ENCODE measurements at places on chromosomes 1 and 21.

DNA sequence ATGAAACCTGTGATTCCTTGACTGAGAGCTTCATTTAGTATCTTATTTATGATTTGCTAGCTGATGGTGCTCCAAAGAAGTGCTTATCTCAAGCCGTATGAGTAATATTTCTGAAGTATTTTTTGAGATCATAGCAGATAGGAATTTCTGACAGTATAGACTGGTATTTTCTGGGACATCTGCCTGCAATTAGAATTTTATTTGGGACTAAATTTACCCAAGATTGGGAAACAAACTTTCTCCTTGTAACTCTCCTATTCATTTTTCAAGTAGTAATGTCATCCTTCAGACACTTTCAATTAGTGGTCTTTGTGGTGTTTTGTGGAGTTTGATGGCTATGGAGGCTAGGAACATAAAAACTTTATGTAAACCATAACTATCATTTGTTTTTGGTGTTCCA is 597.2 kb upstream of the ZP4 start:
- DNase-seq = peak; percentile 76

GRCh38 chr1:212606395-212607205 is 2.0 kb upstream of the ATF3 start:
- DNase-seq = no peak

- no peak for DNase-seq
These were observed 28.4 kb downstream of the POFUT2 start for GRCh38 chr21:45259206-45259840.

DNA sequence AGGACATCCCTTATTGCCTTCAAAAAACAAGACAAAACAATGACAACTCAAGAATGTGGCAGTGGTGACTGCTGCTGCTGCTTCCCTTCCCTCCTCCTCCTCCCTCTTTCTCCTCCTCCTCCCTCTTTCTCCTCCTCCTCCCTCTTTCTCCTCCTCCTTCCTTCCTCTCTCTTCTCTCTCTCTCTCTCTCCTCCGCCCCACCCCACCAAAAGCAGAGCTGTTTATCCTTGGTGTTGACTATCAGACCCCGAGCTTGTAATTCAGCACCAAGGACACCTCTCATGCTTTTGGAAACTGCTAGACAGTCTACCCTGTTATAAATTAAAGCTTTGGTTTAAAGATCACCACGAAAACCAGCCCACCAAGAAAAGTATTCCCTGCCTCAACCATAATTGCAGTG is 72.4 kb upstream of the IFNAR2 start:
- no peak for DNase-seq

- peak; percentile 87 for DNase-seq
These were observed 20.9 kb upstream of the DR1 start for GRCh38 chr1:93324486-93325464.

DNA sequence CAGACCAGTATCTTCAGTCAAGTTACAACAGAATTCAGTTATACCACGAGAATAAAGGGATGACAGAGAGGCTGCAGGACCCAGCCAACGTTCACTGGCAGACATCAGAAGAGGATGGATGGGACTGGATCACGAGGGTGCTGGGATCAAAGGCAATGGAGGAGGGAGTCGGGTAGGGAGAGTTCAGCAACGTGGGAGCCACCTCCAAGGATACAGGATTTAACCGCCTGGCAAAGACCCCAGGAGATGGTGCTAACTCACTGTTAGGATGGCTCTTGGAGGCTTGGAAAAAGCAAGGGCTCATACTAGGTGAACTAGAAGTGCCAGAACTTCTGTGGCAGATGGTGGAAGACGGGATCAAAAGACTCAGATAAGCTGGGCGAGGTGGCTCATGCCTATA is 99.1 kb upstream of the DISP3 start:
- DNase-seq = no peak

- peak; percentile 1 for DNase-seq
These were observed 291.0 kb downstream of the CHRM3 start for GRCh38 chr1:239677362-239677761.

DNA sequence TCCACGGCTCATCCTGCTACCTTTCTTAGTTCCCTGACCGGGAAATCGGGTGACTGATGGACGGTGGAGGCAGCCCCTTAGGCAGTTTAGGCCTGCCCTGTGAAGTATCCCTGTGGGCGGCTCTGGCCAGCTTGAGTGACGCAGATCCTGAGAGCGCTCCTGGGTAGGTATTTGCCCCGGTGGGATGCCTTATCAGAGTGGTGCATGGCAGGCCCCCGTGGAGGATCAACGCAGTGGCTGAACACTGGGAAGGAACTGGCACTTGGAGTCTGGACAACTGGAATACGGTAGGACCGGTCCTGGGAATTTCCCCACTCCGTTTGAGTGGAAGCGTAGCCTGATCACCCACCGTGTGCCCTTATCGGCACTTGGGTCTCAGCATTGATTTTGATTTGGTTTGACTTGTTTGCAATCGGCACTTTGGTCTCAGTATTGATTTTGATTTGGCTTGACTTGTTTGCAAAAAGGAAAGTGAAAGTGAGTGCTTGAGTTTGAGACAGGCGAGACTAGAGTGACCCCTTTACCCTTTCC is 15.2 kb downstream of the PLA2G2F start:
- DNase-seq = no peak

DNA sequence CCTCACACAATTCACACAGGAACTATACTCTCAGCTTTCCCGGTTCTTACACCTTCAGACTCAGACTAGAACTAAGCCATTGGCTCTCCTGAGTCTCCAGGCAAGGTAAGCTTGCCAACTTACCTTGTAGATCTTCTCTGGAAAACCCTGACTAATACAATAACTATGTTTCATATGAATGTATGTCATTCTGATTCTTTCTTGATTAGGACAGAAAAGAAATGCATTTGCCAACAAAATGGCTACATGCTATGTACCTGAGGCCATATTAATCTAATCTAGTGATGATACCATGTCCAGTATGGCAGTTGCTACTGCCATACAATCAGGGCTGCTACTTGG is 9.8 kb upstream of the ZSWIM5 start:
- no peak for DNase-seq

- DNase-seq = no peak
These were observed 17.3 kb downstream of the KCNT2 start for GRCh38 chr1:196590959-196591358.

- DNase-seq = no peak
These were observed 2.2 kb downstream of the PGBD5 start for GRCh38 chr1:230423951-230424350.

GRCh38 chr1:88943241-88943640 is 49.2 kb downstream of the KYAT3 start:
- DNase-seq = no peak

Measured in HFFc6 (cell line).